Stimulated activated CD4-positive, alpha-beta T cell treated with anti-CD3 and anti-CD28 coated beads, Interleukin-15, amount 100 ng/mL, for 48 hours (primary cell): ENCODE measurements at places on chromosomes 3 and 15.

DNA sequence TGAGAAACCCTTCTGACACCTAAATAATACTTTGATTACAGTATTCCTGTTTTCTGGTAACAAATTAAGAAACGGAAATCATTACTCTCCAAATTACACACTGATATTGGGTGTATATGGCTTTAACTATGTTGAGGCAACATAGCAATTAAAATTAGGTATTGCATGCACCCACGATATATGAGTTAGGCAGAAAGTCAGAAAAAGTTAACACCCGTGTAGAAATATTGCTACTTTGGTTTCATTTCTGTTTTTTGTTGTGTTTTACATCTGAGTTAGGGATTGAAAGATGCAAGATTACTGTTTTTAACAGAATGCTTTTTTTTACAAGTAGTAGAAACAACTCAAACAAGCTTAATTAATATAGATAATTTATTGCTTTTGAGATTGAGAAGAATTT, 327.8 kb downstream of the GBE1 start:
- no peak for DNase-seq

- DNase-seq: no peak
Measured at GRCh38 chr3:154660811-154661210, 230.8 kb upstream of the GPR149 start.

- no peak for DNase-seq
Measured at GRCh38 chr3:191120447-191121298, 78.4 kb upstream of the OSTN start.

- no peak for DNase-seq
Measured at GRCh38 chr3:8552223-8552762, 50.7 kb downstream of the LMCD1 start.

GRCh38 chr15:44094781-44095180, 100.3 kb downstream of the FRMD5 start:
- no peak for DNase-seq

DNA sequence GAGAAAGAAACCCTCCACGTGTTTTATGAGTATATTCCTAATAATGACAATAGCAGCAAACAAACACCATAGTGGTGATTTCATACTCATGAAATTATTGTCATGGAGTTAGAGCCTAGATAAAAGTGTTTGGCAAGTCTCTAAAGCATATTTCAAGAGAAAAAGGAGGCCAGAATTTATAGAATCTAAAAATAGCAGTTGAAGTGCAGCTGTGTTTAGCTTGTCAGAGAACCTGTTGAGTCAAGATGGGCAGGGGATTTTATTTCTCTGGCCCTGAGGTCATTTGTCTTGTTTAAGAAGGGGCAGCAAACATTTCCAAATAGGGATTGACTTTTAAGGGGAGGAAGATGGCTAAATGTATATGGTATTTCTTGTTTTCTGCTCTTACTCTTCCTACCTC, 279.6 kb upstream of the CTDSPL start:
- DNase-seq: no peak

DNA sequence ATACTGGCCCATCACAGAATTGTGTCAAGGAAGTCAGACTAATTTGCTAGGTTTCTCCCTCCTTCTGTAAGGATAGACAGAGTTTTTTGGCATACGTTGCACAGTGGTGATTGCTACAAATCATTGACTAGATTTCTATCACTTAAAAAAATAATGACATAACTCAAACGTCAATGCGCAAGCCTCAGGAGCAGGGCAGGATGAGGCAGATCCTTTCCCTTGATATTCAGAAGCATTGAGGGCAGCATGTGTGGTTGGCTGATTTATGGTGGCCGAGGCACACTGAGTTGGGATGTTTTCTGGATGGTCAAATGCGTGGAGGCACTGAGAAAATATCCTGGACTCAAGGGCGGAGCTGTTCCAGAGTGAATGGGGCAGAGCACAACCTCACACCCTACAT, 14.4 kb downstream of the THSD4 start:
- no peak for DNase-seq

DNA sequence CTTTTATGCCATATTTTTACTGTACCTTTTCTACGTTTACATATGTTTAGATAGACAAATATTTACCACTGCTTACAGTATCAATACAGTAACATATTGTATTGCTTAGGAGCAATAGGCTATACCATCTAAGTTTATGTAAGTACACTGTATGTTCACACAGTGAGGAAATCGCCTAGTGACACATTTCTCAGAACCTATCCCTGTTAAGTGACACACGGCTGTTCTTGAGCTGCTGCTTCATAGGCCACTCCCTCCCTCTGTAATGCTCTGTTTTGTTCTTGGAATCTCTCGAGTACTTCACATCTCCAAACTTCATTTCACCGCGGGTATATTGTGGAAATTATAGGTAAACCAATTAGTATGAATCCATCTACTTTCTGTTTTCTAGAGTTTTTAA, 13.4 kb upstream of the SELENOT start:
- no peak for DNase-seq

DNA sequence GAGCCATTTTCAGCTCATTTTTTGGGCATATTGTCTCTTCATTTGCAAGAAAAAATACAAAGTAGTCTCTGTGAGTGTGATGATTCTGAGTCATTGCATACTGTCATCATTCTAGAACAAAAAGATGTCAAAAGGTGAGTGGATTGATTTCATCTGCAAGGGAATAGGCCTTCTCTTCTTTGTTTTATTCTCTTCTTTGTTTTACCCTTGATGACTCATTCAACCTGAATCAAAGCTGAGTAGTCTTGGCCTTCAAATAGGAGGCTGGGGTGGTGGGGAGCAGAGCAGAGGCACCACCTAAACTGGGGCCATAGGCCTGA, 25.4 kb downstream of the CYP19A1 start:
- DNase-seq: no peak

- DNase-seq: no peak
Measured at GRCh38 chr3:89565098-89565497, 457.7 kb downstream of the EPHA3 start.

- DNase-seq: peak; percentile 6
Measured at GRCh38 chr3:48187579-48188265, 495 bp downstream of the CDC25A start.

- no peak for DNase-seq
Measured at GRCh38 chr15:94026458-94027304, 204.7 kb upstream of the MCTP2 start.

GRCh38 chr3:48441940-48442339, 1.9 kb downstream of the TMA7 start:
- no peak for DNase-seq
